ENCODE measurements at places on chromosomes 2 and 18.

DNA sequence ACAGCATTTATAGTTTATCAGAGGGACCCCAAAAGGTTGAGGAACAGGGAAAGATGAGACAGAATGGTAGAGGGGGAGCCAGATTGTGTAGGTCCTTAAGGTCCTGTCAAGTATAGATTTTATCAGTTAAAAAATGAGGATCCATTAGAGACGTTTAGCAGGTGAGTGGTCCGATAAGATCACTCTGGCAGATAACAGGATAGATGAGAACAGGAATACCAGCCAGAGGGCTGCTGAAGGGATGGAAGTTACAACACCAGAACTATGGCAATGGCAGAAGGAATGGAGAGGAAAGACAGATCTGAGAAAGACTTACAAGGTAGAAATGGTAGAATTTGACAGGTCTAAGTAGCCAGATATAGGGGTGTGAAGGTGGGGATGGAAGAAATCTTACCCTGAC, 141.7 kb downstream of the CDH20 start:
- DNase-seq: no peak

DNA sequence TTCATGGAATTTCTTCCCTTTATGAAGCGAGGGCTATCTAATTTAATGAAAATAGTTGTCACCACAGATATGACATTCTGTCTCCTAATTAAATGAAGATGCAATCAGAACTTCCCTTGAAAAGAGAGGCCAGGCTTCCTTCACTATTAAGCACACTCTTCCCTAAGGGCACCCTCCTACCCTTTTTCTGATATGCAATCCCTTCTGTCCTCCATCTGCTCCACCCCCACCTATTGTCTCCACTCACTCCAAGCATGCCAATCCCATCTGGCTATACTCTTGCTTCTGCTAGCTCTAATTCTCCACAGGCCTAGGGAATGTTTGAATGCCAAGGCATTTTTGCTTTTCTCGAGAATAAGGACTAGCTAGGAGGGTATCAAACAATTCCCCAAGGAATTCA, 818.4 kb upstream of the FSHR start:
- no peak for DNase-seq

- no peak for DNase-seq
Observed at GRCh38 chr2:238235856-238236255, 4.0 kb downstream of the HES6 start.

DNA sequence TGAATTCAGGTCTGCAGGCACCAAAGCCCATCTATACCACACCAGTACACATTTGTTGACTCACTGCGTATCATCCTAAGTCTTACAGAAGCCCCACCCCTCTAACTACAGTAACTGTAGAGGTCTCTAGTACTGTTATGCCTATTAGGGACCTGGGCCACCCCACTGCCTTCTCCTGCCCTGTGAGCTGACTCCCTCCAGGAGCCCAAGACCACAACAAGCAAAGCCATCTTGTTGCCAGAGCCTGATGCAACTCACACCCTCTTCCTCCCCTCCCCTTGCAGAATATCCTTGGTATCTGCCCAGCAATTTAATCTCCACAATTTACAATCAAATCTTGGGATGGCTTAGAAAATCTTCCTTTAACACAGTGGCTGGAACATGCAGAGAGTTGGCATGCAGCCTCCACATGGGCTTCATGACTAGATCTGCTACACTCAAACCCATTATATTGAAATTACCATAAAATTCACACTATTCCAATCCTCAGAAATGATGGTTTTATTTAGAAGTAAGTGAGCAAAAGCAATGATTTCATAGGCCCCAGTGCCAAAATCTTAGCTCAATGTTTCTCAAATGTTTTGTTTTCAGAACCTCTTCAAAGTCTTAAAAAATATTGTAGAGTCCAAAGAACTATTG, 17.7 kb upstream of the CYP1B1 start:
- DNase-seq: no peak

GRCh38 chr18:14767474-14767873, 19.5 kb downstream of the ANKRD30B start:
- no peak for DNase-seq

DNA sequence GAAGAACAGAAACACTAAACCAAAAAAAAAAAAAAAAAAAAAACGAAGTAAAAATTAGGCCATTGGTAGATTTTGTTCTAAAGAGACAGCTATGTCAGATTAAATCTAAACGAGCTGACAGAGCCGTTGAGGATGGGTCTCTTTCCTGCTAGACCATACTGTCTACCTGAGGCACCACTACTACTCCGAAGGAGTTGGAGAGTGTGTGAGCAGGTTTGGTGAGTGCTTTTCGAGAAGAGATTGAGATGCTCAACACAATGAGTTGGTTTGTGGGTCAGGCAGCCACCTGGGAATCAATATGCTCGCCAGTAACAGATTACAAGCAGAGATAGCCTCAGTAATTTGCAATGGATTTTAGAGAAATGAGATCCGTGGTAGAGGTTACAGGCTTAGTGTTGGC, 281.5 kb upstream of the EPAS1 start:
- no peak for DNase-seq

- DNase-seq: no peak
Observed at GRCh38 chr2:180540761-180541160, 439.6 kb upstream of the UBE2E3 start.

- DNase-seq: no peak
Observed at GRCh38 chr2:29528891-29529520, 392.4 kb downstream of the ALK start.

GRCh38 chr2:206647985-206648384, 5.7 kb downstream of the FAM237A start:
- DNase-seq: no peak

DNA sequence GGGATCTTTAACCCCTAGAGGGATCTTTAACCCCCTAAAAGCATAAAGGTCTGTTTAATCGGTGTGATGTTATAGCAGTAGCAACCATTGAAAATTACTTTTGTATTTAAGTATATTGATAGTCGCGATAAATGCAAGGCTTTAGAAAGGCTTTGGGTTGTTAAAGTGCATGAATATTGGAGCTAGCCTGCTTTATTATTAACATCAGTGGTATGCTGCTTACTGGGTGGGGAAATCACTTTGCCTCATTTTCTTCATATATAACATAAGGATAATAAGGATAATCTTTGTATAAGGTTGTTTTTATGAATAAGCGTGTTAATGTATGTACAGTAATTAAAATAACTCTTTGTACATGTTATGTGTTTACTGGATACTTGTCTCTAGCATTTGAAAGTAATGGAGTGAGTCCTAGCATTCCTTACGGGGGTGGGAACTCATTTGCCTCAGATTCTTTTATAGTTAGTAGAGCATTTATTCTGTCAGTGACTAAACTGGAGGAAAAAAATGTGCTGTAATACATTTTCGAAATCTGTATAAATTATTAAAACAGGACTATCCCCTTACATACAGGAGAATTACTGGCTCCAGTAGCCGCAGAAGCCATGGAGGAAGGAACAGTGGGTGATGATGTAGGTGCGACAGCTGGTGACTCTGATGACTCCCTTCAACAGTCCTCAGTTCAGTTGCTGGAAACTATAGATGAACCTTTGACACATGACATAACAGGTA, 122.2 kb downstream of the BIRC6 start:
- DNase-seq: no peak

DNA sequence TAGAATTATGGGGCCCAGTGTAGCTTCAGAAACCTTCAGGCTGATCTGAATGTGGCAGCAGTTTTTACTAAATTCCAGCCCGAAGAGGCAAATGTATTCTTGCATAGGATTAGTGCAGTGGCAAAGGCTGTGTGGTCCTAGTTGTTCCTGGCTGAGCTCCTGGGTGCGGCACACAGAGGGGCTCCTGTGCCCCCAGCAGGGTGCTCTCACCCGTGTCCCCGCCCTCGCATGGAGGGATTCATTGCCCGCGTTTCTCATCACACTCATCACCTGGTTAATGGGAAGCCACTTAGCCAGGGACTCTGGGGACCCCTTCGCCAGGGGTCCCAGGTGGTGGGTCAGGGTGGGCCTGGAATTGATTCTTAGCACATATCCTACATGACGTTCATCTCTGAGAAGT, 3.9 kb downstream of the KCNG2 start:
- no peak for DNase-seq

DNA sequence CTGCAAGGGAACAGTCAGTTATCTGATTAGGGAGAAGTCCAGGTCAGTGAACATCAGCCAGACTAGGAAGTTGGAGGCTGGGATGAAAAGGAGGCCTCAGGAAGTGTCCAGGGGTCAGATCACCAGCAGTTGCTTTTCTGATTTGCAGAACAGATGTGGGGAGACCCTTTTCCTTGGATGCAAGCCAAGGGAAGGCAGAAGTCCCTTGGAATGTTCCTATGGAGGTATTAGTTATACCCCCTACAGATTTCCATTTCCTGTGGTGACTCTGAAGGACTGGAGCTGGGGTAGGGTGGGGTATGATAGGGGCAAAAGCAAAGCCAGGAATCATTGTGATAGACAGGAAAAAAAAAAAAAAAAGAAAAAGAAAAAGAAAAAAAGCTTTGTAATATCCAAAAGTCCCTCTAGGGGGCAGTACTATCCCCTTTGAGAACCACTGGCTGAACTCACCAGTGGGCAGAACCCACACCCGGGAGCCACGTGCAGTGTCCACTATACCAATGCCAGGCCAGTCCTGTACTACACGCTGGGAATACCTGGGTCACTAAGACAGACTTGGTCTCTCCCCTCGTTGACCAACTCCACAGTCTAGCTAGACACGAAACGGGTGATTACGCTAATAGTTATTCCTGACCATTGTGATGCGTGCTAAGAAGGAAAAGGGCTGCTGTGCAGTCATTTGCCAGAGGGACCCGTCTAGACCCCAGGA, 7.4 kb downstream of the DYSF start:
- no peak for DNase-seq

DNA sequence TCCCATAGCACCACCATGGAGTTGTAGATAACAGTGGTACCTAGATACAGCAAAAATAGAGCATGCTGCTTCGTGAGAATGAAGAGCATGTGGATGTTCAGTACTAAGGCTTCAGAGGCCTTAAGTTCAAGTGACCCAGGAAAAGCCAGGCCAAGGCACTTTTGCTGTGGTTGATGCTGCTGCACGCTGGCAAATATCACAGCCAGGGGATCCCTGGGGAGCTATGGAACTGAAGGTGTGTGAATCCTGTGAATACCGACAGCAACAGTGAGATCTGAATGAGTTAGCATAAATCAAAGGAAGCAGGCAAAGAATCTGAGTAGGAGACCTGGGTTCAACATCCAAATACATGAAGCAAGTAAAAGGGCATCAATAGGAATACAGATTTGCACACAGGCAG, 158.6 kb upstream of the THUMPD2 start:
- no peak for DNase-seq

DNA sequence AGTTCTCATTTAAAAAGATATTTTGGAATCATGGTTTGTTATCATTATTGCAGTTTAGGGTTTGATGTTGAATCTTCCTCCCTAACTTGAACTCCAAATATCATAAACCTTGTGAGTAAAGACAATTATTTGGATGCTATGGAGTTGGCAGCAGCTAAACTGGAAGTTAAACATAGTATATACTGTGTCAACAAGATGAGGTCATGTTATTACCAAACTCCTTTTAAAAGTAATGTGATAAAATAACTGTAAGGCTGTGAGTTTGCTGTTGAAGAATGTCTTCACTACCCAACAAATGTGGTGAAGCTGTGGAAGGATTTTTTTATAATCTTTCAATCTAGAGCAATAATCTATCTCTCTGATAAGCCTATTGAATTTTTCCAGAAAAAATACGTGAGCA, 16.0 kb downstream of the DNAH6 start:
- DNase-seq: no peak

GRCh38 chr18:79641722-79642497, 37.7 kb upstream of the CTDP1 start:
- DNase-seq: no peak

- DNase-seq: no peak
Observed at GRCh38 chr2:63372549-63372948, 215.7 kb downstream of the WDPCP start.

GRCh38 chr18:36620788-36621187, 208.0 kb downstream of the TPGS2 start:
- no peak for DNase-seq

- no peak for DNase-seq
Observed at GRCh38 chr2:201597397-201597796, 45.9 kb downstream of the TMEM237 start.

DNA sequence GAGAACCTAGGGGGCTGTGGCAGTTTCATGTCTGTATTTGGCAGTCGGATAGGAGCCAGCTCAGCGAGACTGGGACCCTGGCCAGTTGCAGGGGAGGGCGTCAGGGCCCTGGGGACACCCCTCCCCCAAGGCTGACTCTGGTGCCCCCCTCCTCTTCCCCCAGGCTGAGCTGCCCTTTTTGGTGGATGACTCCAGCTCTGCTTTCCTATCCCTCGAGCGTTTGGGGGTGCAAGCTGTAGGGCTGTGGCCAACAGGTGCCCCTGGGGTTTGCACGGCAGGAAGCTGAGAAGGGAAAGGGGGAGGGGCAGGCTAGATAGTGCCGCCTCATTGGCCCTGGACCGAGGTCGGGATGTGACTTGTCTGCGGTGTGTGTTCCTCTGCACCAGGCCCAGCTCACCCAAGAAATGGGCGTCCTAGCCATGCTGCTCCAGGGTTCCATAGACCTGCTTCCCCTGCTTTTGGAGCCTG, 26.4 kb downstream of the SPEG start:
- DNase-seq: no peak

GRCh38 chr2:43748333-43748732, 25.5 kb upstream of the DYNC2LI1 start:
- no peak for DNase-seq

GRCh38 chr18:51824746-51825145, 515.3 kb upstream of the DCC start:
- no peak for DNase-seq

DNA sequence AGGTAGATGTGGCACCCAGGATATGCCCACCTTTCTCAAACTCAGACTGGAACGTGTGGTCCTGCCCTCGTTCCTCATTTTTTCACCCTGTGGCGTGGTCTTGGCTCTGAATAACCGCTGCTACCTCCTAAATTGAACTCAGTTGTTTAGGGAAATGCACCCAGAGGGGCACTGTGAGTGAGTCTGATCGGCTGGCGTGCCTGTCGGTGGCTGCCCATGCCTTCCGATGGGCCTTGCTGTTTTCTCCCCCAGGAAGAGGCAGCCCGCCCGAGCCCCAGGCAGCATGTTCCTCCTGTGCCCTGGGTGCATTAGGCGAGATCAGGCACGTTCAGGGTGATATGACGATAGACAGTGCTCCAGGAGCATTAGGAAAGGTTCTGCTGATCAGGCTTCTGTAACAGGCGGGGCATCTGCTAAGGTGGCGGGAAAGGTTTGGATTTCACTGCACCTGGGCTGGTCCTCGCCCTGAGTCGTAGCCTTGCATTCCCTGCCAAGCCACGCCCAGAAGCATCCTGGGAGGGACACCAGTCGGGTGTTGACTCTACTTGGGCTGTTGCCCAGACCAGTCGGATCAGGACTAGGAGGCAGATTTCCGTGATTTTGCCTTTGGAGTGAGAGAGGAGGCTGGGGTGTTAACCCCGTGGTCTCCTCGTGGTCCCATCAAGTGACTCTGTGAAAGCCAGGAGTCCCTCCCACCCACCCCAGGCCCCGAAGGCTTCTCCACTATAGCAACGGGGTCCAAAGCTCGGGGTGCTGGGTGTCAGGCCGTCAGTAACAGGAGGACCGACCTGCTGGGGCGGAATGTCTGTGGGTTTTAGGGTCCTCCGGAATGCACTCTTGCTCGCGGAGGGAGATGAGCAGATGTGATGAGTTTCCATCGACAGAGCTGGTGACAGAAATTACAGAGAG, 75.1 kb downstream of the SH3BP4 start:
- no peak for DNase-seq
